NCI-H2107 (cell line): ENCODE measurements at places on chromosomes 5 and 9.

DNA sequence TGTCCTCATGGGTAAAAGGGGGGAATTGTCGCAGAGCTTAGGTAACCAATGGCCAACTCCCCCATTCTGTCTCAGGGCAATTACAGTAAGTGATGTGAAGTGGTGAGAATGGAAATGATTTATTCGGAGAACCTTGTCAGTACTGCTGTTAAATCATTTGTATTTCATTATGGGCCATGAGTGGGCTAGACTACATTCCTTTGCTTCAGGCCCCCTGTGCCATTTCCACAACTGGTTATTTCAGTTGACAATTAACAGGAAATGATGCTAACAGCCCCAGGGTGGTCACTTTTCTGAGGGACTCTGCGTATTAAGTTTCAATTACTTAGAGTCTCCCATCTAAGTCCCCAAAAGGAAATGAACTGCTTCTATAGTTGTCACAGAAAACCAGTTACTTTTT lies 653.7 kb downstream of the CCDC171 start:
- DNase-seq = no peak

- DNase-seq = no peak
These were observed 441.9 kb downstream of the ARHGEF28 start for GRCh38 chr5:74067748-74068541.

- DNase-seq = no peak
These were observed 196.5 kb upstream of the NREP start for GRCh38 chr5:111953351-111954127.

GRCh38 chr9:132837501-132838286 lies 40.4 kb downstream of the AK8 start:
- DNase-seq = no peak

DNA sequence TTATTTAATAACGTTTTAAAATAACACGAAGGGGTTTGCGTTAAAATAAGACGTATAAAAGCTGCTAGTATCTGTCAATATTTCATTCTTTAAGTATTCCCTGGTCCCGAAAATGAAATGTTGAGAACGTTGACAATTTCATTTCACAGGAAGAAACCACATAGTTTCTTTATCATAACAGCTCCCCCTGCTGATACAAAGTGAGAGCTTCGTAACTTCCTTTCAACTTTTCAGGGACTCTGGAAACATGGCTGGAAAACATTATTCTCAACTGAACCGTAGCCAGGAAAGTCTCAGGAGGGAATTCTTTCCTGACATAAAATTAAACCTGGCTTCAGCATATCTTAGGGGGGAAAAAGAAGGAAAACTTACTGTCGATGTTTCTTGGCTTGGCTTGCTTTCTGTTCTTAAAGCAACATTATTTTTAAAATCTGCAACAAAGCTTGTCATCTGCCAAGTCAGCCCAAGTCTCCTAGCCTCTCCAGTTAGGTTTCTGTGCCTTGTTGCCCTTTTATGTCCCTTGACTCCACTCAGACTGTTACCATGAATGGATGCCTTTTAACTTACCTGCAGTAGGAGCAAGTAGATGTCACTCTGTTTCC lies 122.9 kb upstream of the DAB2 start:
- DNase-seq = no peak

DNA sequence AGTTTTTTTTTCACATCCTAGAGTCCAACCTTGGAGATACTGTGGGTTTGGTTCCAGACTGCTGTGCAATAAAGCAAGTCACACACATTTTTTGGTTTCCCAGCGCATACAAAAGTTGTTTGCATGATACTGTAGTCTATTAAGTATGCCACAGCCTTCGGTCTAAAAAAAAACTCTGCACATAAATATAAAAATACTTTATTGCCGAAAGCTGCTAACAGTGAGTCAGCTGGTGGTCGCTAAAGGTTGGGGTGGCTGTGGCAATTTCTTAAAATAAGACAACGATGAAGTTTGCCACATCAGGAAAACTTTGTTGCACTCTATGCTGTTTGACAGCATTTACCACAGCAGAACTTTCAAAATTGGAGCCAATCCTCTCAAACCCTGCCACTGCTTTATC lies 37.4 kb downstream of the UBQLN1 start:
- DNase-seq = no peak

- no peak for DNase-seq
These were observed 211.6 kb downstream of the DTWD2 start for GRCh38 chr5:118776755-118777154.

DNA sequence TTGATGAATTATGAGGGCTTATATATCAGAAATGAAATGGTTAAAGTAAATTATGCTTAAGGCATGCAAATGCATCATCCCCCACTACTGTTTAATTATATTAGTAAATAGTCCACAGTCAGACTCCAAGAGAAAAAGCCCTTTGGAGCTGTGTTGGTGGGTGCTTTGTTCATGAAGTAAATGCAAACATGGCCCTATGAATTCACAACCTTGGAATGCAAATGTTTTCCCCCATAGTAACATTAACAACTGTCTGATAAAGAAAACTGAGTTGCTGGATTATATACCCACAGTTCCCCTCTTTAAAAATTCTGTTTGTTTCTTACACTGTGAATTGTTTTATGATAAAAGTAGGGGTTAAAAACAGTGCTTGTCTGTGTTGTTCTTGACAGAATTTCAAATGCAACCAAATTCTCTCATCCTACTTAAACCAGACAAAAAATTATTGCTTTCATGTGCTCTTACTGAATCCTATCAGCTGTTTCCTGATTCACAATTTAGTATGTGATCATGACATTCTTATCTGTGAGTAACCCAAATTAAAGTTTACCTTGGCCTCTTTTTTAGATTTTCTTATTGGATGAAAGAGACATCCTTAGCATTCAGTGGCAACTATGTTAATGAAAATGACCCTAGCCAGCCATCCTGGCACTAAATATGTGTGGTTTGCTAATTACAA lies 48.5 kb upstream of the SNCAIP start:
- DNase-seq = no peak

DNA sequence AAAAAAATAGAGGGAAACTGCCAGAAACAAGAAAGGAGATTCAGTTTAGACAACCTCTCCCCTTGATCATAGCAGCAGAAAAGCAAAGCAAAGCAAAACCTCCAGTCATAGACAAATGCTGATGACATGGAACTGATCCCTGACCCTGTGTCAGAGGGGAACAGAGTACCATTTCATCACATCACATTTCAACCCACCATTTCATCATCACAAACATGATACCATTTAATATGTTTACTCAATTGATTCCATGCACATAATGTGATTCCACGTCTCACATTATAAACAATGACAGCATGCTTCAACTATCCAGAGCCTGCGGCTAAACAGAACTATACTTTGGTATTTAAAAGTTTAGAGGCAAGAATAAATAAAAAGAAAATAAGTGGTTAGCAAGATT lies 28.7 kb upstream of the ACOT12 start:
- no peak for DNase-seq

DNA sequence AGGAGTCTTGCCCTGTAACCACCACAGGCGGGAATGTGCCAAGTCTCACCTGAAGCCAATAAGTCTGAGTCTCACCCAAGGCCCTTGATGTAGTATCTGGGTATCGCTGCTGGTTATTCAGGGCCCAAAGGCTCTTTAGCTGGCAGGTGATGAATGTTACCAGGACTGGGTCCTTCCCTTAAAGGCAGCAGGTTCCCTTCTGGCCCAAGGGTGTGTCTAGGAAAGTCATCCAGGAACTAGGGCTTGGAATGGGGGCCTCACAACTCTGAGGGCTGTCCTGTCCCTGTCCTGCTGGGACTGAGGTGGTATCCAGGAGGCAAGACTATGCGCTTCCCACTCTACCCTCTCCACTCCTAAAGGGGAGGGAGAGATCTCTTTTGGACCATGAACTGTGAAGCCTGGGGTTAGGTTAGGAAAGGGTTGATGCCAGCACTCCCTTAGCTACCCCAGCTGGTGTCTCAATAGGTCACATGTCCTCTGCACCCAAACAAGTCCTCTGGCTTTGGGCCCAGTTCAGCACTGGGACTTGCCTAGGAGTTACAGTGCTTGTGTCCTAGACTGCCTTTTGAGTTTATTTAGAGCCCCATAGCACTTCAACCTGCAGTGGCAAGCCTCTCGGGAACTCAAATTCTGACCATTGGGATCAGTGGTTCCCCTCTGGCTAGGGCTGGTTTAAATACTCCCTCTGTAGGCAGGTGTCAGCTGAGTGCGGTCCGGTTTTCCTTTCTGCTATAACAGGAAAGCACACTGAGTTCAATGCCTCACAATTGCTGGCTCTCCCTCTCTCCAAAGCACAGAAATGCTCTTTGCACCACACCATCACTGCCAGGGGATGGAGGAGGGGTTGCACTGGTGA lies 22.5 kb upstream of the RANBP3L start:
- no peak for DNase-seq
